Panc1 (cell line): ENCODE measurements at places on chromosomes 7 and 10.

- no peak for DNase-seq
Observed at GRCh38 chr10:73444457-73444856, 11.1 kb upstream of the MSS51 start.

GRCh38 chr10:13708256-13708990, 121.7 kb downstream of the PRPF18 start:
- DNase-seq = no peak

DNA sequence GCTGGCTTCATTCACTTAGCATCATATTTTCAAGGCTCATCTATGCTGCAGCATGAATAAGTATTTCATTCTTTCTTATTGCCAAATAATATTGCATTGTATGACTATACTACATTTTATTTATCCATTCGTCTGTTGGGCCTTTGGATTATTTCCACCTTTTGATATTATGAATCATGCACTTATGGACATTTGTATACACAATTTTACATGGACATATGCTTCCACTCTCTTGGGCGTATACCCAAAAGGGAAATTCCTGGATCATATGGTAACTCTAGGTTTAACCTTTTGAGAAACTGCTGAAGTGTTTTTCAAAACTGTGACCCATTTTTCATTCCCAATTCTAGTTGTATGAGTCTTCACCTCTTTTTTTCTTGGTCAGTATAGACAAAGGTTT, 80.3 kb upstream of the GNAI1 start:
- no peak for DNase-seq

DNA sequence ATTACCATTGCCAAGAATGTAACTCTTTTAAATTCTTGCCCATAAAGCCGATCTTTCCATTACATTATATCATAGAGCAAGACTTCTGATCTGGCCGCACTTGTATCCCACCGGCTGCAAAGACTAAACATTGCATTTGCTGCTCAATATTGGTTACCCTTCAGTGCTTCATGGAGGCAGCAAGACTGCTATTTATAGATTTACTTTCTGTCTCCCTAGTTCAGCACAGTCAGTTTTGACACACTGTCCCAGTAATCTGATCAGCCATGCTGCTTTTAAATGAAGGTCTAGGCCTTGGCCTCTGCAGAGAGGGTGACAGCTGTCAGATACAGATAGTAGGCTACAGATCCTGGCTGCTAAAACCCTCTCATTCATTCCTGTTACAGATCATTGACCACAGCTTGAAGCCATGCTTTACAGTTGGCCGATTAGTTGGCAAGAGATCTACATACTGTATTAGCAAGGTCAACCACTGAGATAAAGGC, 562.6 kb upstream of the GALNT17 start:
- DNase-seq = no peak

- no peak for DNase-seq
Observed at GRCh38 chr10:17616403-17617030, 657 bp downstream of the HACD1 start.

DNA sequence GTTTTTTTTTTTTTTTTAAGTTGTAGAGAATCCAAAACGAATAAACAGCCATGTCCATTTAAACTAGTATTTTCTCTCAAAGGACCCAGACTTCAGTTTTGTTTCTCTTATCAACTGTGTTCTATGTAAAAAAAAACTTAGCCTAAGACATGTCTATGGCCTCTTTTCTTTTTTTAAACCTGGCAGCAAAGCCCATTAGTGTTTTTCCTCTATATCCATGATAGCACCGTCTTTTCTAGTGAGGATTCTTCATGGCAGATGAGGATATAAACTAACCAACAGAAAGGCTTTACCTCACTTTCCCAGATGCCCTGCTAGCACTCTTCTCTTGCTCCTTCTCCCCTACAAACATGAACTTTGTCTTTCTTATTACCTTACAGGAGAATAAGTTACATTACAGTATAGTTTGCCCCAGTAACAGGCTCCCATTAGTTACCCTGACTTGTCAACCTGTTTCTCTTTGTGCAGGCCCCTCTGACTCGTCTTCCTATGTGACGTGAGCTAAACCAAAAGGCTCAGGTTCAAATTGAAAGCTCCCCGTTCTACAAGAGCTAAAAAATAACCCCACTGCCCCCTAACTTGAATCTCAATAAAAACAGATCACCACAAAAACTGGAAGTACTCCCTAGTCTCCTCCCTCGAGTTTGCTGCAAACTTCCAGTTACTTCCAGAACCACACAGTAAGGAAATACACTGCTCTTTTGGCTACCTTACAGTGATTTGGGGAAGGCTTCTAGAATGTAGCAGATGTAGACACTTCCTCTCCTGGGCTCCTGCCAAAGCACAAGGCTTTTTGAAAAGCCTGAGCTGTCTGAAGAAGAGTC, 20.1 kb downstream of the P4HA1 start:
- no peak for DNase-seq

- no peak for DNase-seq
Observed at GRCh38 chr10:29966269-29966668, 93.1 kb downstream of the JCAD start.

- DNase-seq = no peak
Observed at GRCh38 chr7:13724977-13725566, 264.4 kb downstream of the ETV1 start.

DNA sequence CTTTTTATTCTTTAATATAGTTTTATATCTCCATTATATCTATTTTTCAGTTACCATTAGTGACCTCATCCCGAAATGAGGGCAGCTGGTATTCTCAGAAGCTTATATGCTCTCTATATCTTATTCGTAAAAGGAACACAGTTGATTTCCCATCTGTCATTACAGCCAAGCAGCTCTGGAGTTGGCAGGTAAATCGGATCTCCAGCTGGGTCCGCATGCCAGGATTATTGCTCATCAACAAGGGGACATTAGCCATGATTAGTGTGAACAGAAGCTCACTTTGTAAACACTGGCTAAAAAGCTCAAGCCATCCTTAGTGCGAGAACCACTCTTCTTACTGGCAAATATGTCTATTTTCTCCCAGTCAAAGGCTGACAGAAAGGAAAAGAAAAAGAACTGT, 180.3 kb downstream of the NPSR1 start:
- DNase-seq = no peak

DNA sequence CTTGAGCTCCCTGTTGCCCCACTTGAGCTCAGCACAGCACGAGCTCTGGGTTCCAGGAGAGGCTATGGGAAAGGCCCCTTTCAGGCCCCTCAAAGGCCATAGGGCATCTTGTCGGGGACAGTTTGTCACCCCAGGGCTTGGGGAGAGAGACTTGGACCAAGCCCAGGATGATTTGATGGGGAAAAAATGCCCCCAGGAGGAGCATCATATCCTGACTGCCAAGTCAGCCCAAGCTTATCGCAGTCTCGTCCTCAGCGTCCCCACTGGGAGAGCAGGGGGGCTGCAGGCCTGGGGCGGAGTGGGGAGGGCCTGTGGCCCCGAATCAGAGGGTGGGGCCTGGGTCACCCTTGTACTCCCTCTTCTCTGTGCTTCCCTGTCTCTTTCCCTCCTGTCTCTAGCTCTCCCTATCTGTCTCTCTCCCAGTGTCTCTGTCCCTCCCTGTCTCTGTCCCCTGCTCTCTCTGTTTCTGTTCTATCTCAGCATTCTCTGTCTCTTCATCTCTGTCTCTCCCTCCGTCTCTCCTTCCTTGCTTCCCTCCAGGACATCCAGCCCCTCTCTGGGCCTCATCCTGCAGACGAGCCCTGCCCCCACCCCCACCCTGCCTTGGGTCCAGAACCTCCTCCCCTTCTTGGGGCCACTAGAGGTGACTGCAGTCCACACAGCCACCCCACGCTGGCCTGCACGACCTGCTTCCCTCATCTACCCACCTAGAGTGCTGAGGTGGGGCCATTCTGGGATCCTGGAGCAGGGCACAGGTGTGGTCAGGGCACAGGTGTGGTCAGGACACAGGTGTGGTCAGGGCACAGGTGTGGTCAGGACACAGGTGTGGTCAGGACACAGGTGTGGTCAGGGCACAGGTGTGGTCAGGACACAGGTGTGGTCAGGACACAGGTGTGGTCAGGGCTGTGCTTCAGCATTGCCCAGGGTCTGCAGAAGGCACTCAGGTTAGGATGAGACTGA, 17.3 kb upstream of the GRIFIN start:
- DNase-seq = no peak

DNA sequence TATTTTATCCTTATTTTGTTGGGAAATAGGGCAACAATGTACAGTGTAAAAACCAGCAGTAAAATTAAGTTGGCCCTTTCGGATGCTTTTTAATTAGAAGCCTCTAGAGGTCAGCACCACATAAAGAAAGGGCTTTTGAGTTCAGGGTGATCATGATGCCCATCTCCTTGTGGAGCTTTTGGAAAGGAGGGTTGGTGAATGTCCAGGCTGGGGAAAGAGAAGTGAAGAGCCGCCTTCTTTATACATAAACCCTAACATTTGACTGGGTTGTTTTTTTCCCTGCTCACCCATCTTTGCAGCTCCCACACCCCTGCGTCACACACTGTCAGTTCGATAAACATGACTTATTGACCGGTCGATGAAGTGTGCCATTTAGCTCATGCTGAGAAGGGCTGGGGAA, 29.8 kb downstream of the MTURN start:
- peak; percentile 30 for DNase-seq

DNA sequence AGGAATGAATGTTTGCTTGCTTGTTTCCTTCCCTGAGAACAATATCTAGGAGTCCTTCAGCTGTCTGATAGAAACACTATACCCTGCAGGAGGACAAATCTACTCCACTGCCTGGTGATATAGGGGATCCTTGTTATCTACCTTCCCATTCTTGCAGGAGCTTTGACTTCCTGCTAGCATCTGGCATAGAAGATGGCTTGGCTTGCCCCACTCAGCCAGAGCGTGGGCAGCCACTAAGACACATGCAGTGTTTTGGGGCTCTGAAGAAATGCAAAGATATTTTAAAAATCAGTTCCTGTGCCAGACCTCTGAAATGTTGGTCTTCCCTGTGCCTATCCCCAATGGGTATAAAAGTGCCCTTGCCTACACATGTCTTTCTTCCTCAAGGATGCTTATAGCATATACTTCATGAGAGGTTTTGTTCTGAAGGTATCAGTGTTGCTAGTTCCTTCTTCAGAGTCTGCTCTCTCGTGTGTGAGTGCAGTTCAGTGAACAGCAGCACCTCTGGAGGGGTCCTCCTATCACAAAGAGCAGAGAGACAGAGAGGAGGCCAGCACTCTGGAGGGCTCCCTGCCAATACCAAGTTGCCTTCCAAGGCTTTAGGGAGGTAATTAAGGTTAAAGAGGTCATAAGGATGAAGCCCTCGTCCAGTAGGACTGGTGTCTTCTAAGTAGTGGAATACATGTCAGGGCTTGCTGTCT, 149.1 kb upstream of the CALCR start:
- no peak for DNase-seq

- DNase-seq = no peak
Observed at GRCh38 chr7:44064791-44065430, 456 bp downstream of the PGAM2 start.

- no peak for DNase-seq
Observed at GRCh38 chr7:78634093-78634492, 819.4 kb downstream of the MAGI2 start.

DNA sequence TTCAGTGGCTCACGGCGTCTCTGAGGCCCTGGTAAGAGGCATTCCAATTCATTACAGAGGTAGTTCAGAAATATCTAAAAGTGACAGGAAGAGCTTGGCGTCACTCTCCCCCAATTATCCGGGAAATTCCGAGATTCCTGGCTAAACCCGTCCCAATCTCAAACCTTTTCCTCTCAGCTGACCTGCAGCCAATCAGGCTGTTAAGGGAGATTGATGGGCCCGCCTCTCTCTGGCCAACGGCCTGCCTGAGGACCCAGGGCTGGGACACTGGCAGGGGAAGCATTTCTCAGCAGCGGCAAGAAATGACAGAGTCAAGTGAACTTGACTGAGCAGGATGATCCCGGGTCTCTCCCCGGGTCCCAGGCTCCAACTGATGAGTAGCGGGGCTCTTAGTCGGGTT, 72.3 kb downstream of the EBF3 start:
- DNase-seq = no peak

DNA sequence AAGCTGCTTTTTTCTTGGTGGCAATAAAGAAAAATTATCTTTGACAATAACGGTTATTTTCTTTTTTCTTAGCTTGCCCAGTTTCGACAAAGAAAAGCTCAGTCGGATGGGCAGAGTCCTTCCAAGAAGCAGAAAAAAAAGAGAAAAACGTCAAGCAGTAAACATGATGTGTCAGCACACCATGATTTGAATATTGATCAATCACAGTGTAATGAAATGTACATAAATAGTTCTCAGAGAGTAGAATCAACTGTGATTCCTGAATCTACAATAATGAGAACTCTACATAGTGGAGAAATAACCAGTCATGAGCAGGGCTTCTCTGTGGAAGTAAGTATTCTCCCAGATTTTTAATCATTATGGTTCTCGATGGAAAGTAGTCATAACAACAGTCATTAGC, 33.0 kb downstream of the AKAP9 start:
- DNase-seq = no peak

- no peak for DNase-seq
Observed at GRCh38 chr10:88652616-88653015, 11.6 kb upstream of the LIPF start.

- DNase-seq = no peak
Observed at GRCh38 chr10:132273966-132274365, 33.8 kb downstream of the STK32C start.

GRCh38 chr7:20828947-20829346, 42.3 kb upstream of the SP8 start:
- no peak for DNase-seq

DNA sequence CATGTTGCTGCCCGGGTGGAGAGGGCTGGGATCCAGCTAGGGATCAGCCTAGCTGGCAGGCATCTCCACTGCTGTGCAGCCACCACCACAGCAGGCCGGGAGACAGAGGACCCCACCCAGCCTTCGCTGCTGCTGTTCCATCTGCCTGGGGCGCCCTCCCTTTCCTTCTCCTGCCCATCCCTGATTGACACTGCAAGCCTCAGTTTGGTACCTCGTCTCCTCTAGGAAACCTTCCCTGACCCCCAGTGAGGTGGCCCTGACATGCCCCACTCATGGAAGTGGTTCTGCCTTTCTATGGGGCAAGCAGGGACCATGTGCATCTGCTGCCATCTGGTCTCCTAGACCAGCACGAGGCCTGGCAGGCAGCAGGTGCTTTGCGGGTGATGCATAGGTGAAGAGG, 30.4 kb upstream of the DPYSL4 start:
- DNase-seq = no peak

- no peak for DNase-seq
Observed at GRCh38 chr10:19576576-19576975, 239.7 kb upstream of the PLXDC2 start.

GRCh38 chr10:59808896-59809643, 55.8 kb upstream of the MRLN start:
- DNase-seq = peak; percentile 50

- no peak for DNase-seq
Observed at GRCh38 chr7:46603296-46603752, 682.3 kb upstream of the IGFBP3 start.

- DNase-seq = no peak
Observed at GRCh38 chr10:48700071-48700470, 15.4 kb downstream of the WDFY4 start.

DNA sequence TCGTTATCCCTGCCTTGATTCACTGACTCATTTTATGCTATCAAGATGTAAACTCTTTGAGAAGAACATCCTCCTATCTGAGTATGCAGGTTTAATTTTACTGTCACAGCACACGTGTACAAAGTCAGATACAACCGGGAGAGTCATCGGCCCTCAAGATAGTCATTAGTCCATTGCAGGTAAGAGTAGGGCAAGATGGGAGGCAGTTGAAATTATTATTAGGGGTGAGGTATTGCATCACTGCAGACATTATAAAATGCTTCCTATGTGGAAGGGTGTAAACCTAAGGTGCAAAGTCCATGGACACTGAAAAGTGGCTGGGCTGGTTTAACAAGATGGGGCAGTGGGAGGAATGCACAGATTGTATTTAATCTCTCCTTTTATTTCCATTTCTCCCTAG, 113.7 kb downstream of the ARL4A start:
- no peak for DNase-seq

GRCh38 chr7:114916261-114916892, 5.5 kb upstream of the MDFIC start:
- DNase-seq = no peak
